ENCODE measurements at places on chromosomes 7 and 10.

DNA sequence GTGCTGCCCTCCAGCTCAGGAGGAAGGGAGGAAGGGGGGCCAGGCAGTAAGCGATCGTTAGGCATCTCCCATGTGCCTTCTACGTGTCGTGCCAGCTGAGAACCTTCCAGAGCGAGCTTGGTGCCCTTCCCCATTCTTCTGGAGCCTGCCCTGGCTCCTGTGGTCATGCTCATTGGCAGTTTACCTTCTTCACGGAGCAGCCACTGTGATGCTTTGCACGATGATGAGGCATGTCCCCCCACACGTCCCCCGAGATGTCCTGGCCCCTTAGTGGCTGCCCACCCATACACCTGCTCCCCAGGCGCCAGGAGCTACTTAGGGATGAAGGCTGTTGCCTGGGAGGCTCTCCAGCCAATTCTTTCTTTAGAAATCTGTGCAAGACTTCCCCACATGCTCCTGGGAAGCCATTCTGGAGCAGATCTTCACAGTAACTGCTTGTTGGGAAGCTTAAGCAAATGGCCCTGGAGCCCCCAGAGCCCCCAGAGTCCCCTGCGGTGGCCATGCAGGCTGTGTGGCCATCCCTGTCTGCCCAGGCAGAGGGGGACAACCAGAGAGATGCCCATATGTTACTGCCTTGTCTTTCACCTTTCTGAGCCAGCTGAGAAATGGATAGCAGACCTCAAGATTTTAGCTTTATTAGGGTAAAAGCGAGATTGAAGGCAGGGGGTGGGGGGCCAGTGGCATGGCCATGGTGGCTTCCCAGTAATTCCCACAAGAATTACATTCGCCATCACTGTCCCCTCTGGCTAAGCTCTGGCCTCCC is 199.0 kb downstream of the EBF3 start:
- DNase-seq: no peak

GRCh38 chr7:102890292-102890970 is 22.4 kb upstream of the LRRC17 start:
- DNase-seq: no peak

DNA sequence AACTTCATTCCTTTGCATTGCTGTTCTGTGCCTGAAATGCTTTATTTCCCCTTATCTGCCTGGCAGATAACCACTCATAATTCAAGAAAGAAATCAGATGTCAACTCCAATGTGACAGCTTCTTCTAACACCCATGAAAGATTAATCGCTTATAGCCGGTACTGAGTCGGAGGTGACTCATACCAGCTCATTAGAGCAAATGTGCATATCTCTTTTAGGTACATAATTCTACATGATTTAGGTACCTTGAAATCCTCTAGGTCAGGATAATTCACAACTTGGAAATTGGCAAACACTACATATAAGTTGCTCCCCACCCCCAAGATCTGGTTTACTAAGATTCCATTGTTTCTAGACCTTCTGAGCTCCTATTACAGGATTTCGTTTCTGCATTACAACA is 554.4 kb upstream of the SORCS1 start:
- DNase-seq: no peak

DNA sequence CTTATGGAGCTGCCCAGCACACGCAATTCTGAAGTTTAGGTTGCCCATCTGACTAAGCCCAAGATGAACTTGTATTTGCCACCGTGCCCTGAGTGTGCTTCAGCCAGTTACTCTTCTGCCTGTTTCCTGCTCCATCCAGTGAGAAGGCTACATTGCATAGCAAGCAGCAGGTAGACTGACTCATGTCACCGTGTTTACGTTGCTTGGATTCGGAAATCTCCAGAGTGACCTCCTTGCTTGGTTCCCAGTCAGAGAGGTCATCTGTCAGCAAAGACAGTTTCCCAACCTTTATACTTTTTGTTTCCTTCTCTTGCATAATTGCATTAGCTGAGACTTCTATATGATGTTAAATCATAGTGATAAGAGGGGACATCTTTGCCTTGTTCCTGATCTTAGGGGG is 30.9 kb downstream of the NACAD start:
- no peak for DNase-seq
